ENCODE measurements at places on chromosomes 13 and 19.

- DNase-seq = no peak
These were observed 11.2 kb upstream of the ERVV-1 start for GRCh38 chr19:53002479-53002878.

DNA sequence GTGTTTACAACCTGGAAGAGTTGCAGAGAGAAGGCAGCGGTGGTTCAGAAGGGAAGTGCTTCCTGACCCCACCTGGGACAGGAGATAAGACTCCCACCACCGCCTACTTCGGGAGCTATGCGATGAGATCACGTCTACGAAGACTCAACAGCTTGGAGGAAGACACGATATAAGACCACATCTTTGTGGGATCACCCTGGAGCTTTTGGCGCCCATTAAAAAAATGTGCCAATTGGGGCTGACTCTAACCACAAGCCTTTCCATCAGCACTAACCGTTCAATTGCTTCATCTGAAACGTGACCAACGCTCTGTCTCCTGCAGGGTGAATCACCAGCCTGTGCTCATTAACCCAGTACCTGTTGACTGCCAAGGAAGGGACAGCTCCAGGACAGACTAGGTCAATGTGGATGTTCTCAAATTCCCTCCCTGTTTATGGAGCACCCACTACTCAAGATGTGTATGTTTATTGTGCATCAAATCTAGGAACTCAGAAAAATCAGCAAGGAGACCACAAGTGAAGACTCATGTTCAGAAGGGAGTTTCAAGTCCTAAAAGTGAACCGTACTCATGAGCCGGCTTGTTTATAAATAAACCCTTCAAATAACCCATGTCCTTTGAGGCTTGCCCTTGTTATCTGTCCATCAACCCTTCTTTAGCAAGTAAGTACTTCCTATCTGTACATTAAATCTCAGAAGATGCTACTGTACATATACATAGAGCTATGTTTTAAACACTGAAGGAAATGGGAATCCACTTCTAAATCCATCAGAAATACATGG, 67.5 kb downstream of the LATS2 start:
- DNase-seq = no peak

GRCh38 chr13:30042891-30043630, 192.6 kb upstream of the UBL3 start:
- no peak for DNase-seq

GRCh38 chr13:74768521-74769085, 634.4 kb upstream of the KLF12 start:
- no peak for DNase-seq

GRCh38 chr13:113726961-113727411, 32.0 kb upstream of the TMEM255B start:
- no peak for DNase-seq

DNA sequence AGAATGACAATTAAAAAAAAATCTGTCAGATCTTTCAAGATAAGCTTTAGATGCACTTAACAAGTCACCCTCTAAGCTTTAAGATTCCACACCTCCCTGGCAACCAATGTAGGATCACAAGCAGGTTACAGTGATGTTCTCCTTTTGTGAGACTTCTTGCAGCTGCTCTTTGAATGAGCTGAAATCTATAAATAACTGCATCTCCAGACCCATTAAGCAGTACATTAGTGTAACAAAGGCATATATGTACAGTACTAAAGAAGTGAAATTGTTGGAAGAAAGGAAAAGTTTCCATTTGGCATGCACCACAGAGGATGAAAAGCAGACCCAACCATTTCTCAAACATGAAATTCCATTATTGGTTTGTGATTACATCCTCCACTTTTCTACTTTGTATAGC, 364.7 kb downstream of the ENOX1 start:
- DNase-seq = no peak

DNA sequence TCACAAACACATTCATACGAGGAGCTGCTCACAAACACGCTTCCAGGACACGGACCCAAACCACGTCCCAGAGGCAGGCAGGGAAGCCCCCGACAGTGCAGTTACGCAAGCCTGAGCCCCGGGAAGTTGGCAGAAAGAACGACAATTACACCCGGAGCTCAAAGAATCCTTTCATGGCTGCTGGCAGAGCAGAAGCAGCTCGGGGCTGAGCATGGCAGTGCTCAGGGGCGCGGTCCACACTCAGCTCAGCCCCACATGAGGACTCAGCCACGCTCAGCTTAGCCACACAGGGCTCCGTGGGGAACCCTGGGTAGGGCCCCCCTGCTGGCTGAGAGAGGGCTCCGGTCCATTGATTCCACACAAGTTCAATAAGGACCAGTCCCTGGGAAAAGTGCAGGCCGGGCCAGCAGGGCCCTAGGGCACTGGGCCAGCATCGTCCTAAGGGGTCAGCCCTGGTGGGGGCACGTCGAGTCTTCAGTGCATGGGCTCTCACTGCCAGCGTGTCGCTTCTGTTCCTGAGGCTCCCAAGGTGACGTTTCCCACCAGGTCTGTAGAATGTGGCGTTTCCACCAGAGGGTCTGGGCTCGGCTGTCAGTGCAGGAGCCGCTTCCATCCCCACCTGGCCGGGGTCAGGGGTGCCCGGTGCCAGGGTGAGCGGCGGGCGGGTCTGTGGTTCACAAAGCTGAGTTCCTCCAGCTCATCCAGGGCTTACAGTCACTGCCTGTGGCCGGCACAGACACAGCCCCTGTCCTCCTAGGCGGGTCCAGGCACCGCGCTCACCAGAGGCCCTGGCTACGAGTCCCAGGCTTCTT, 23.1 kb downstream of the GAS6 start:
- no peak for DNase-seq

GRCh38 chr19:48794291-48794690, 16.5 kb downstream of the BCAT2 start:
- no peak for DNase-seq

GRCh38 chr13:111152844-111153243, 37.7 kb downstream of the ARHGEF7 start:
- DNase-seq = no peak

- DNase-seq = no peak
These were observed 2724.7 kb downstream of the PCDH9 start for GRCh38 chr13:64505336-64505910.

DNA sequence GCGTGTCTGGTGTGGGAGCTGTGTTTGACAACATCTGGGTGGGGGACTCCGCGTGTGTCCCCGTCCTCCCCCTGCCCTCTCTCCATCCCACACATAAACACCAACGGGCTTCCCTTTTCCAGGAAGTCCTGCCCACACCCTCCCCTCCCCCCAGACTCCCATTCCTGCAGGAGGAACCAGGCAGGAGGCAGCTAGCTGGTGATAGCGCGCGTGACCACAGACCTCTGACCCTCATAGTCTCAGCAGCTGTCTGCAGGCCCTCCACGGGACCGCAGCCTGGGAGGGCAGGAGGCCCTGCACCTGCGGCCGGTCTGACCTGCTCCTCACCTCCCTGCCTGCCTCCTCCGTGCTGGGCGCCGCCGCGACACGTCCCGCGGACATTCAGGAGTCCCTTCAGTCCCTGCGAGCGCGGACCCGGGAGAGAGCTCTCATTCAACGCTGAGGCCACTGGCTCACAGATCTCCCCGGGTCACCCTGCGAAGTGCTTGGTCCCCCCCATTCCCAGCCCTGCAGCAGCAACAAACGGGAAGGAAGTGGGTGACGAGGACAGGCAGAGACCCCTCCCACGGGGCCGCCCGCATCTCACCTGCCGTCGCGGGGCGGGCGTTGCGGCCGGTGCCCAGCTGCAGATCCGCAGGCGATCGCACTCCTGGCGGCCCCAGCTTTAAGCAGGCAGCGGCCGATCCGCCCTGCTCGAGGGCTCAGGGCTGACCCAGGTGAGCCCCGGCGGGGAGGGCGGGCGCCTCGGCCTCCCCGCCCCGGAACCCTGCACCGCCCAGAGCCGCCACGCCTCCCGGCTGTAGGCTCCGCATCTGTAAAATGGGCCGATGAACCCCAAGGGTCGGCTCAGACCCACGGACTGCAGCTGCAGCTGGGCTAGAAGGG, 1.1 kb upstream of the ACP5 start:
- DNase-seq = no peak

DNA sequence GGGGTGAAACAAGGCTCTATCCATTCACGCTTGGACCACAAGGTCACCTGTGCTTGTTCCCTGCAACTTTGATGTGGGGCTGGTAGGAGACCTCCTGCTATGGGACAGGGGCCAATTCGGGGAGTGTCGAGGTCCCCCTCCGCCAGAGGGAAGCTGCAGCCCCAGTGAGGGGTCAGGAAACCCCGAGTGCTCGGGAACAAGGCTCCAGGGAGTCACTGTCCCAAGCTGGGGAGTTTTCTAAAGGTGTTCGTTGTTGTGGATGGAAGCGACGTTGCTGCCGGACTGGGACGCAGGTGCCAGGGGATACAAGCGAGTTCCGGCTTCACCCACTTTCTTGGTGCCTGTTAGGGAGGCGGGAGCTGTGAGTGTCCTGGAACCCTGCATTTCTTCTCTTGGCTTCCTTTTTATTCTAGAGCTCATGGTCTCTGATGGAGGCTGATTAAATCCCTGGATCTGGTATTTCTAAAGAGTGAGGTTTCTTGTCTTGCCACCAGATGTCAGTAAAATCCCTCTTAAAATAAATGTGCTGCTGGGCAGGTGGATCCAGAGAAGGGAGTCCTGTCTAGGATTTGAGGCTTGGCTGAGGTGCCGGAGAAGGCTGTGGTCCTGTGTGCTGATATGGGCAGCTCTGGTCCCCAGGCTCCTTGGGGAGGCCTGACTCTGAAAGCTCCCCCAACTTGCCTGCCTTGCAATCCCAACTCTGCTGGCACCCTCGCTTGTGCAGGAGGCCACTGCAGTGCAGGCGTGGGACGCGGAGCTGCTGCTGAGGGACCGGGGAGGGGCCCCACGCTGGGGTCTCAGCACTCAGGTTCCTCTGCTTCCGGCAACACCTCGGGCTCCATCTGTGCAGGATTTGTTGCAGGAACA, 153.9 kb downstream of the TEX29 start:
- no peak for DNase-seq

DNA sequence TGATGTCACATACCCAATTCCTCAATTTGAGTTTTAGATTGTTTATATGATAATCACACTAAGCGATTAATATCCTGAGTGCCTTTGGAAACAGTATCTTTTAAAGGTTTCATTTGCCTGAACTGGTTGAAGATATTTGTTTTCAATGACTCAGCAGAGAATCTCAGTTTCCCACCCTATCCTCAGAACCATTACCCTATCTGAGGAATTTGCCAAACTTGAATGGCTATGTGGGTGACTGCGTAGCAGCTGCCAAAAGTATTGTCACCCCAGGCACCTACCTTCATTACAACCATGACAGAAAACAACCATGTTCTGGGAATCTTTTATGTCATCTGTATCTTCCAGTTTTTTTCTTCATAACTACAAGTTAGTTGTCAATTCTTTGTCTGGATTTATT, 440.1 kb upstream of the NBEA start:
- DNase-seq = no peak

GRCh38 chr19:38004521-38005223, 97.7 kb downstream of the SIPA1L3 start:
- DNase-seq = peak; percentile 64

DNA sequence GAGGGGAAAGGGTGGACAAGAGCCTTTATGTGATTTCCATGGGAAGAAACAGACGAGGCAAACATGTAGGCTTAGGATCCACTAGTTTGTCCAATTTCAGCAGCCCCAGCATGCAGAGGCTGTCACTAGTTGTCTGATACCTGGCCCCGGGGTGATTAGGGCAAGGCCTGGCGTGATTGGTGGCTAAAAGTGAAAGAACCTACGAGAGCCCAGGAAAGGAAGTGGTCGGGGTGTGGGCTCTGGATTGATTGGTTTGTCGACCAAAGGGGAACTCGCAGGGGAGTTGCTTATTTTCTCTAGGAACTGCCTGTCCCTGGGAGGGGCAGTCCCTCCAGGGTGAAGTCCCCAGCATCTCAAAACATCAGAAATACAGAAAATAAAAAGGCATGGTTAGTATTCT, 64.2 kb upstream of the UQCRFS1 start:
- peak; percentile 66 for DNase-seq

DNA sequence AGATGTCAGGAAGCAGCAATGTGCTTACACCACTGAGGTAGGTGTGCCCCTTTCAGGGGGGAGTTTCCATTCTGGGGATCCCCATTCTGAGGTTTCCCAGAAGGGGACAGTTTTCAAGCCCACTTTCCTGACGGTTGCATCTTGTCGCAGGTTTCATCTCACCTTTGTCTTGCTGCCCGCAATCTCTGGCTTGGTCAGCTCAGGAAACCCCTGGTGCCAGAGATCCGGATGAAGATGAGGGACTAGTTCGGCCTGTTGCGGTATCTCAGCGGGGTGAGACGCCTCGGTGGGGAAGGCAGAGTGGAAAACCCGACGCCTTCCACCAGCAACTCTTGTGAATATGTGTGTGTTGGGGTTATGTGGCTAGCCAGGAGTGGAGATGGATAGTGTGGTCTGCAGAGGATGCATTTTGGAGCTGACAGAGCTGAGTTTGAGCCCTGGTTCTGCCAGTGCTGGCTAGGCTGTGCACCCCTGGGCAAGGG, 13.1 kb downstream of the TNFSF9 start:
- DNase-seq = no peak

- no peak for DNase-seq
These were observed 102.6 kb upstream of the TSHZ3 start for GRCh38 chr19:31451686-31452330.

GRCh38 chr13:113350065-113350937, 13.6 kb downstream of the GRTP1 start:
- no peak for DNase-seq

GRCh38 chr19:55440411-55441105, 2.5 kb downstream of the SHISA7 start:
- DNase-seq = no peak

DNA sequence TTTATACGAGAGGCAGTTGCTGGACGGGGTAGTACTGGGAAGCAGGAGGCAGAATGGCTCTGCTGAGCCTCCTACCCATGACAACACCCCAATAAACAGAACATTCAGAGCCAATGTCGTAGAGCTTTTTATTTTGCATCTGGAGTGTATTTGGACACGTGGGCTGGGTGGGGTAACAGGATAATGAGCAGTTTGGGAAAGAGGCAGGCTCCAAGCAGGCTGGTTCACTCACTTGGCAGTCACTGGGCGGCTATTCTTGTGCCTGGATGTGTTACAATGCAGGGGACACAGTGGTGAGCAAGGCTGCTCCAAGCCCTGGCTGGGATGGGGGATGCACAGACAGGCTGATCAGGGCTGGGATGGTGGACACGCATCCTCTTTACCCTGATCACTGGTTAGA, 9.5 kb downstream of the ACTMAP start:
- DNase-seq = no peak

DNA sequence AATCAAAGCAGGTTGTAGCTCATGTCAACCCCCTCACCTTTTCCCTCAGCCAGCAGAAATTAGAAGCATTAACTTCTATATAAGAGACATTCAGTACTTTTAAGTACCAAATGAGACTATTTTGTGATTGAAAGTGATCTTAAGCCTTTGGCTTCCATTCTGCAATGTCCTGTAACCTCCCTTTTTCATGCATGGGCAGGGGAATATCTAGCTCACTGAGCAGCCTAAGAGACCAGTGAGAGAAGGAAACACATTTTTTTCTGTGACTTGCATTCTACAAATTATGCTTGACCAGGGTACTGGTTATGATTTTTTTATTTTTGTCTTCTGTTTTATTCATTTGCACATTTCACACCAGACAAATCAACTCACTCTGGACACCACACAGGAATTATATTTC, 369.6 kb downstream of the KCTD12 start:
- no peak for DNase-seq
